ENCODE measurements at places on chromosomes 4 and X.

GRCh38 chr4:5964030-5964429 is 54.2 kb downstream of the C4orf50 start:
- no peak for DNase-seq

GRCh38 chr4:176791591-176792325 is 964 bp downstream of the VEGFC start:
- no peak for DNase-seq

GRCh38 chrX:74284391-74284952 is 19.5 kb upstream of the ZCCHC13 start:
- no peak for DNase-seq

GRCh38 chr4:69823048-69823447 is 36.9 kb downstream of the SULT1E1 start:
- no peak for DNase-seq

GRCh38 chr4:127829014-127829413 is 46.9 kb downstream of the HSPA4L start:
- DNase-seq: no peak

DNA sequence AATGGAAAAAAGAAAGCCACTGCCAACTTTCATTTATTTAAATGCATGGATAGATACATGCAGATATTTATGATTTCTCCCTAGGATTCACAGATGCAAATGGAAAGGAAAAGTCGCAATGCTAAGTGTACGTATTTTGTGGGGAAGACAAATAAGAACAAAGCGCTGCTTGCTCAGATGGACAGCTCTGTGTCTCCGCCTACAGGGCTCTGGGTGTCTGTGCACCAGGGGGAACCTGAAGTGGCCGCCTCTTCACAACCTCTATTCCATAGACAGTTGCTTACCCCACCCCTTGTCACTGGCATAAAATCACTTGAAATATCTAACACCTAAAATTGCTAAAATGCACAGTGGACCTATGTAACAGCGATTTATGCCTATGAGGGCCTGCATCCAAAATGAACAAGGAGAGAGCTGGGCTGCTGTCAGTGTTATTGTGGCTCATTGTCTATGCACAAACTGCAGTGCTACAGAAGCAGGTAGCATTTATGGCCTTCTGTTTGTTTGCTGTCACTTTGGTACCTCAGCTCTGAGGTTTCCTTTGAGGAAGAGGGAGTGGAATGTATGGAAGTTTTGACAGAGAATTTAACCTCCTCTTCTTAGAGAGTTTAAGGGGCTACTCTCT is 58.6 kb upstream of the PAGE1 start:
- peak; percentile 1 for DNase-seq

DNA sequence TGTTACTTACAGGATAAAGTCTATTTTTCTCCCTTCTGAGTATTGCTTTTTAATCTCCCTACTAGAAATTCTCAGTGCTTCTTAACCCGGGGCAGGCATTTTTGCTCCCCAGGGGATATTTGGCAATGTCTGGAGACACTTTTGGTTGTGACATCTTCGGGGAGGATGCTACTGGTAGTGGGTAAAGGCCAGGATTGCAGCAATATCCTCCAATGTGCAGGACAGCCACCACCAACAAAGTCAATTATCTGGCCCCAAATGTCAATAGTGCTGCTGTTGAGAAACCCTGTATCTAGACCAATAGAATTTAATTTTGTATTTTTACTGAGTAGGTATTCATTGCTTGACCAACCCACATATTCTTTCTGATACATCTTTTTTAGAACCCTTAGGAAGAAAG is 669.5 kb upstream of the MAGEB2 start:
- no peak for DNase-seq

DNA sequence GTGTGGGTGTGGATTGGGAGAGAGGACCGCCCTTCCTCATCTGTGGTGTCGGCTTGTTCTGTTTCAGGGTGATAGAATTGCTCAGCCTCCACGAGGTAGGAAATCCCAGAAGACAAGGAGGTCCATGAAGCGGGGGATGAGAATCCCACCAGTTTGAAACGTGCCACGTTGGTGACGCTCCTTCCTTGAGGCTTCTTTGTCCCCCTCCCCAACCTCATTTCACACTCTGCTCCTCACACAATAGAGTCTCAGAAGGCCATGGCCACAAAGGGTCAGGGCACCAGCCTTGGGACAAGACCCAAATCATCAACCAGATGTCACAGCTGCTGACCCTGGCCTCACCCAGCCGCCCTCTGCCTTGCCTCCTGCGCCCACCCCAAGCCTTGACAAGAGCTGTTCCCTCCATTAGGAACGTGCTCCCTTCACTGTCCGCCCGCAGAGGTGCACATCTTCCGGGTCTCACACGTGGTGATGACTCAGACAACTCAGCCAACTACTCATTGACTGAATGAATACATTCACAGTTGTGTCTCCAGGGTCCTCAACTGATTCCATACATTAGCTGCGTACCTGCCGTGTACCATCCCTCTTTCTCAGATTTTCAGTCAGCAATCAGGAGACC is 18.3 kb downstream of the BLOC1S4 start:
- DNase-seq: no peak

- DNase-seq: no peak
Observed at GRCh38 chr4:78056265-78057129, 626 bp upstream of the FRAS1 start.

- DNase-seq: no peak
Observed at GRCh38 chrX:50579955-50580354, 109.3 kb upstream of the DGKK start.

DNA sequence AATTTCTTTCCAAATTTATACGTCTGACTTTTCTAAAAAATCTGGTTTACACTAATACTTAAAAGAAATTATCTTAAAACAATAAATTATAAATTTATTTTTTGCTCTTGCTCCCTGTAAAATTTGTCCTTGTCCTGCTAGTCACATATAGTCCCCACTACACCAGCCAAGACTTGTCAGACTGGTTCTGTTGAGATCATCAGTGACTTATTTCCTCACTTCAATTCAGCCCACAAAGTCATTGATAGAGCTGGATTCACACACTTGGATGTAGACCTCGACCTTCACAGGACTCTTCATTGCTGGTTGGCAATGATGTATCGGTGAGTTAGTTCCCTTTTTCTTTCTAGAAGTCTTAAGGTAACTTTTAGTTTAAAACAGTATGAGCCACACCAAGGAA is at the start of gene TMPRSS11E:
Gene TMPRSS11E, plus strand, starts transcription at position 263 of the 400 bp plus-strand sequence. Its CDS starts 50 bp downstream, at position 313.
- no peak for DNase-seq

DNA sequence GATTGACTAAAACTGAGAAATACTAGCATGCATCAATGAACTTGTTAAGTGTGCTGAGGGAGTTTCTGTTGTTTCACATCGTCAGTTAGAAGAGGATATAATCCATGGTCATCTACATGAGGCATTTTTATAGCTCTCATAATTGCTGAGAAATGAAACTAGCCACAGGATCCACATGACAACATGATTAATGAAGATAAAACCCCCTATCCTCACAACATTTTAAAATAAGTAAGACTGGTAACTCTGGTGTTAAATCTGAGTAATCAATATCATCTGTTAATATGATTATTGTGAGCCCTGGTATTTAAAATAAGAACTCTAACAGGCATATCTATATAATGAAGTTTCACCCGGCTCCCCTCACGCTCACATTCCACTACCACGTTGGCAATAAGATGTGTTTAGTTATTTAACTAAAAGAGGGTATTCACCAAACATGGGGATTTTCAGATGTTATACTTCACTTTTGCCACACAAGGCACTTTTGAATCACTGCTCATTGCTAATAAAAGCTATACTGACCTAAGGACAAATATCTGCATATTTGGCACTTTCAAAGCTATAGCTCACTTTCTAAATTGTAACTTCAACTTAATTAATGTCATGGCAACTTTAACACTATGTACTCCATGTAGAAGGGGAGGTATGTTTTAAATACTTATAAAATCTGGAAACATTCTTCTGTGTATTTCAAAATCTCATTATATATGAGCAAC is 6.7 kb downstream of the UNC5C start:
- no peak for DNase-seq

- DNase-seq: no peak
Observed at GRCh38 chrX:39764441-39764914, 333.3 kb downstream of the BCOR start.

- no peak for DNase-seq
Observed at GRCh38 chr4:47526281-47526680, 41.2 kb downstream of the ATP10D start.

GRCh38 chr4:89715631-89716030 is 121.3 kb downstream of the SNCA start:
- DNase-seq: no peak

GRCh38 chrX:3815896-3816664 is 102.6 kb upstream of the PRKX start:
- DNase-seq: no peak

DNA sequence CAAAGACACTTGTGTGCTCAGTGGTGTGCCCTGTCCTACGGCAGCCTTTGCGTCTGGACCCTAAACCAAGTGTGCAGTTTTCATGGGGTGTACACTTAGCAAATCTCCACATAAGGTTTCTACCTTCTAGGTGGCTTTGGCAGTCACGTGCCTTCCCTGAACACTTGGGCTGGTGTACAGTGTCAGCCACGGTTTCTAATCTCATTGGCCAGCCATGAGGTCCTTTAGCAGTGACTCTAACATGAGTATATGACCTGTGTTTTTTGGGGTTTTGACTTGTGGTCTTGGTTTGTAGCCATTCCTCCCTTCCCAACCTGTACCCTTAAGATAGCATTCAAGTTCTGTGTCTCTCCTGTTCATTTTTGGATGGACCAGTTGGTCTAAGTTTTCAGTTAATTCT is 76.3 kb downstream of the PTTG2 start:
- no peak for DNase-seq

DNA sequence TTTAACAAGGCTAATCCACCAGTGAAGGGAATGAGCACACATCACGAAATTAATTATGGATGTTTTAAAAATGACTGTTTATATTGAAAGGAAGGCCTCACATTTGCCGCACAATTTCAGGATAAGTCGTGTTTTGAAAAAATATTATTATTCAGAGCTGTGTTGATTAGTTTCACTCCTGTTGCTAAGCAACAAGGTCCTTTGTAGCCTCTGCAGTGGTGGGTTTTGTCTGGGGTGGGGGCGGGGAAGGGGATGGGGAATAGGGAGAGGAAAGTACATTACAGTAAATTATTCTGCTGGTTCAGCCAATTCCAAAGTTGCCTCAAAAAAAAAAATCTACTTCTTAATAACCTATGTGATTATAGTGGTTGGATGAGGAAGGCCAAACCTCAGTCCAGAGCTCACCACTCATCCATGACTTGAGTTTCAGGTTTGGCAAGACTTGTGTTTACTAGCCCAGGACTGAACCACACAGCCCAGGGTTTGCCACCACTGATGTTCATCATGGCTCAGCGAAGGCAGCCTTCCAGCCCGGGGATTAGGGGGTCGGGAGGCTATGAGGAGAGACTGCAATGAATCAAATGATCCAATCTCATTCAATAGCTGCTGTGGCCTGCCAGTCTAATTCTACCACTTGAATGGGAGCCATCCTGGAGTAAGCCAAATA is 162.5 kb upstream of the ATP6AP2 start:
- DNase-seq: no peak

Data from activated naive CD8-positive, alpha-beta T cell treated with anti-CD3 and anti-CD28 coated beads, Interleukin-2, amount 50 U/mL, for 16 hours (primary cell).